ENCODE measurements at places on chromosomes 2 and 18.
A peak's percentile ranks its signal among the peaks of the same experiment; 100 is the strongest.

DNA sequence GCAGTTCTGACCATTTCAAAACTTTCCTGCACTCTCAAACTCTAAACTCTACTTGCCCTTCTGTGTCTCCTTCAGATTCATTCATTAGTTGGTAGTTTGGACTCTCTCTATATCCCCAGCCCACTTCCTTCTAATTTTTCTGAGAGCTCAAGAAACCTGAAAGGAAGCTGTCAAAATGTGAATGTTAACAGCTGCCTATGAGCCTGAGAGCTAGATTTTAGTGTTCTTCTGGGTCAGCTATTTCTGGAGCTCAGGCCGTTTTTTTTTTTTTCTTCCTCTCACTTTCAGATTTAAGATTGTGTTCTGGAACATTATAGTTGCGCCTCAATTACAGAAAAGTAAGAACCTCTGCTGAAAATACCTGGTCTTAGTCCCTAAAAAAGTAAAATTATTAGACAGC is 73.1 kb downstream of the RTN4 start:
- no peak for DNase-seq

DNA sequence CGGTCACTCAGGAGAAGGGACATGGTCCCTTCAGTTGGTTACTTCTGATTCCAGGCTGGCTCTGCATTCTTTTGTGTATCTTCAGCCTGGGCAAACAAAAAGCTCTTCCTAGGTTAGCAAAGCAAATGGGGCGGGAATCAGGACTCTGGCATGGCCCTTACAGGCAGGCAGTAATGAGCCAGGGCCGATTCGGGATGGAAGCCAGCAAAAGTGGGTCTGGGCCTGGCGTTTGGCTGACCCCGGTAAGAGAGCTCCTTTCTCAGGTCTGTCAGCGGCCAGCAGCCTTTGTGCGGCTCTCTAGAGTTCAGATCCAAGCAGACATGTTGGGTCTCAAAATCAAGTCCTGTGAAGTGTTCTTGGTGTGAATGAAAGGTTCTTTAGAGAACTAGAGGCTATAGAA is 81.5 kb upstream of the EML6 start:
- DNase-seq = no peak

- no peak for DNase-seq
These were observed 372.6 kb downstream of the SLC4A3 start for GRCh38 chr2:220000080-220000479.

GRCh38 chr2:198214114-198214596 is 409.8 kb downstream of the PLCL1 start:
- no peak for DNase-seq

DNA sequence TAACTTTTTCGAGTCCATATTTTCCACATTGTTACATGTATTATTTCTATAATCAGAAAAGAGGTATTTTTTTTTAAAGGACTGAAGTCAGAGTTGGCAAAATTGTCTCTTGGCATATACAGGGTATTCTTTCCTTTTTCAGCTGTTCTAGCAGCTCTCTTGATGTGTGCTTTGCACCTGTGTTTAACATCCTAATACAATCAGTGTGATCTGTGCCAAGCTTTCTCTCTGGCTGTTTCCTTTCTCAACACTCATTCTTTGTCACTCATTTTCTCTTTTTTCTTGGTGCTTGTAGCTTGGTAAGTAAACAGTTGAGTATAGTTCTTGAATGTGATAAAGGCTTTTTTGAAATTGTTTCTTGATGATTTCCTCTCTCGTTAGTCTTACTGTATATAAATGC is 9.2 kb downstream of the RNMT start:
- no peak for DNase-seq

DNA sequence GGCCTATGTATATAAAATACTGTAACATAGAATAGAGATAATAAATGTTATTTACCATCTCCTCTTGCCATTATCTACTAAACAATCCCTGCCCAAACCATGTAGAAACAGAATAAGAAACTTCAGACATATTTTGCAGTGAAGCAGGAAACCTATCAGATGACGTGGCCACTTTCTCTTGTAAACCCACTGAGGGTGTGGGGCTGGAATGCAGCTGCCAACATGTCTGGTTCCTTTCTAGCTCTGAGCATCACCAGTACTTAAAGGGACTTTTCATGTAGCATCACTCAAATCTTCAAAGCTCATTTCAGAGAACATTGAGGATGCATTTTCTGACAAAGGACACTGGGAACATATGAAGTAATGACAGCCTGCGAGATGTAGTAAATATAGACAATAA is 251.8 kb downstream of the LPIN1 start:
- DNase-seq = peak; percentile 73

DNA sequence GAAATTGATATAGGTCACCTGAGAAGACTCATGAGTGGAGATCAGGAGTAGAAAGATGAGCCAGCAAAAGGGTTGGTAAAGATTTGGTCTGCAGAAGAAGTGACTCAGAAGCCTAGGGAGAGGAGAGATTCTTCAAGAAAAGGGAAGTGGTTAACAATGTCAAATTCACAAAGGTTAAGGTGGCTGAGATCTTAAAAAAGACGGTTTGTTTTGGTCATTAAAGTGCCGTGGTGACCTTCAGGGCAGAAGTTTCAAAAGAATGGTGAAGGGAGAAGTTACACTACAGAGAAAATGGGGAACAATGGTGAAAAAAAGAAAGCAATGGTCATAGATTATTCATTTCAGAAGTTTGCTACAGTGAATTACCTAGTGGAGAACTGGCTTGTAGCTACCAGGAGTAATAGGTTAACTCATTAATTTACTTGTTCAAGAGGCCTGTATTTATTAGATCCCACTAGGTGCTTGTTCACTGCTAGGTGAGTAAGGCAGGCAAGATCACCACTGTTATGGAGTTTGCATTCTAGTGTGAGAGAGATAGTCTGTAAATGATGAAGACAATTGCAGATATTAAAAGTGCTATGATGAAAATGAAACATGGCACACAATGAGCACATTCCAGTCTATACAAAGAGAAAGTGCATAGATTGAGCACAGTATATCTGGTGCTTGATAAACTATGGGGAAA is 43.0 kb downstream of the FBXO48 start:
- peak; percentile 48 for DNase-seq

GRCh38 chr2:45874344-45874743 is 222.9 kb downstream of the PRKCE start:
- no peak for DNase-seq

- no peak for DNase-seq
These were observed 82.6 kb upstream of the WIPF1 start for GRCh38 chr2:174680221-174680620.

GRCh38 chr2:240435948-240436682 is 652 bp downstream of the GPC1 start:
- peak; percentile 21 for DNase-seq

- DNase-seq = no peak
These were observed 288.1 kb downstream of the CCDC102B start for GRCh38 chr18:69085951-69086350.

- DNase-seq = peak; percentile 59
These were observed 47.7 kb downstream of the GLI2 start for GRCh38 chr2:120783371-120783791.

GRCh38 chr2:27977731-27978312 is 87.3 kb downstream of the BABAM2 start:
- no peak for DNase-seq

Data from common myeloid progenitor, CD34-positive (primary cell).